Suppressor macrophage treated with lipopolysaccharide for 1 hour (primary cell): ENCODE measurements at places on chromosomes 12 and 14.

- DNase-seq: peak; percentile 43
Observed at GRCh38 chr14:95683793-95684192, 2.4 kb upstream of the TCL1B start.

GRCh38 chr14:66240105-66240504 lies 246.1 kb upstream of the CCDC196 start:
- no peak for DNase-seq

DNA sequence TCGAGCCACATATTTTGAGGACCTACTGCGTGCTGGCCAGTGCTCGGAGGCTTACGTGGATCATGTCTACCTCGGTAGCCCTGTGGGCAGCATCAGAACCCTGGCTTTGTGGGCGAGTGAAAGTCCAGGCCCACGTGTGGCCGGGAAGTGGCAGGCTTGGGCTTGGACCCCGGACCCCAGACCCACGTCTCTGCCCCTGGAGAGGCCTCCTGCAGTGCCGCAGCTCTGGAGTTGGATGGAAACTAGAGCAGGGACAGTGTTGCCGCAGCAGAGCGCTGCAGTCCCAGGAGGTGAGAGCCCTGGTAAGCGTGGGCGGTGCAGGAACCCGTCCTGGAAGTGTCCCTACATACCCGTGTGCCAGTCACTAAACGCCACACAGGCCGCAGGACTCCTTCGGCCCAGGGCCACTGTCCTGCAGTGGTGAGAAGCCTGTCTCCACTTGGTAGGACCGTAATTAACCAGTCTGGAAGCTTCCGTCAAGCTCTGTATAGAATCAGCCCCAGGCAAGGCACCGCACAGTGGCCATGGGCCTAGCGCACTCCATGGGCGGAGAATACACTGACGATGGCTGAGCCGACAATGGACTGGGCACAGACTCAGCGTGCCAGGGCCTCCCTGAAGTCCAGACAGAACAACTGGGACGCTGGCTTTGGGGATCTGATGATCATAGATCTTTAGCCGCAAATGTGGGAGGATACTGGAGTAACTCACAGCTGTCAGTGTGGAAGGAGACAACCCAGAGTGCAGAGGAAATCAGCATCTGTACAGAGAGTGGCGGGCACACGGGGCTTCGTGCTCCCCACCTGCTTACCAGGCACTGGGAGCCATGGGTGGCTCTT lies 219.5 kb downstream of the KIF26A start:
- DNase-seq: no peak

DNA sequence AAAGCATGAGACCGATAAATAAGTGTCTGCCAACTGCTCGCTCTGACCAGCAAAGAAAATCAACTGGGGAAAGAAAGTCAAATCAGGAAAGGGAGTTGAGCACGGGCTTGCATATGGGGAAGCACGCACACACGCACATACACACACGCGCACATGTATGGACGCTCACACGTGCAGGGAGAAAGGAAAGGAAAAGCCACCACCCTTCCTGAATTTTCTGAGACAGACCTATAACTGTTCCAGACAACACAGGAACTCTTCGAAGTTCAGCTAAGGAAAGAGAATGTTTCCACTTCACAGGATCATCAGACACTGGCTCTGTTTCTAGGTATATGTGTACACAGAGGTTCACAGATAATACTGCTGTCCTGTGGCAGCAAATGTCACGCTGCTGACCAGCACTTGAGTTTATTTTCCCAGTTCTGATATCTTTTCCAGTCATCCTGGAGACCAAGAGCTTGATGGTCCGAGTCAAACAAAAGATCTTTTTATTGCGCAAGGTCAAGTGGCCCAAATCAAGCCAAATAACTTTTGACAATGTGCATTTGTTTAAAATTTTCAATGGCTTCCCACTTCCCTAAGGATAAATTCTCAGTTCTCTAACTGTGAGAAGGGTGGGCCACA lies 82.1 kb upstream of the TMCC3 start:
- DNase-seq: no peak

DNA sequence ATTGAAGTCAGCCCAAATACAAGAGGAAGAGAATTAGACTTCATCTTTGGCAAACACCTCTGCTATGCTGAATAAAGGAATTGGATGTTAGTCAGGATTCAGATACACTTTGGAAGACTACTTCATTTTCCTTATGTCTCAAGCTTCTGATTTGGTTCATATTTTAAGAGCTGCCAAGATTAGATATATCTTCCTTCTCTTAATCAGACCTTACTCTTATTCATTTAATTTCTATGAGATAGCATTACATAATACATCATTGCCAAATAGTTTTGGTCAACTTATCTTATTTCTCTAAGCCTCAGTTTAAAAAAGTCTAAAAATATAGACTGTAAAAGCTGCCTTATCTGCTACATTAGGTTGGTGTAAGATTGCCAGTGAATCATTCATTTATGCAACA lies 330.6 kb upstream of the NAV3 start:
- DNase-seq: no peak

- peak; percentile 27 for DNase-seq
Observed at GRCh38 chr12:9667403-9668160, 1.9 kb upstream of the CLEC2D start.
